ENCODE measurements at places on chromosomes 4 and X.
A peak's percentile ranks its signal among the peaks of the same experiment; 100 is the strongest.

- no peak for DNase-seq
- H3K27ac ChIP-seq = no peak overlapping the region
- H3K4me1 ChIP-seq = peaks cover 3% of the 10 kb centered on the region
- peaks cover 3% of the 10 kb centered on the region for H3K36me3 ChIP-seq
- no peak overlapping the region for H3K4me3 ChIP-seq
Observed at GRCh38 chr4:55980725-55981124, 32.0 kb downstream of the CEP135 start.

- no peak overlapping the region for H3K27ac ChIP-seq
- H3K36me3 ChIP-seq = no peaks in the 10 kb centered on the region
- H3K4me1 ChIP-seq = no peaks in the 10 kb centered on the region
- no peak overlapping the region for H3K4me3 ChIP-seq
- H3K27me3 ChIP-seq = no peaks in the 10 kb centered on the region
Observed at GRCh38 chr4:142809559-142809958, 36.5 kb downstream of the INPP4B start.

- H3K27me3 ChIP-seq = no peaks in the 10 kb centered on the region
- no peak overlapping the region for H3K4me3 ChIP-seq
- H3K27ac ChIP-seq = no peak overlapping the region
- peak; percentile 94 for DNase-seq
- H3K36me3 ChIP-seq = peaks cover 9% of the 10 kb centered on the region
- peaks cover 4% of the 10 kb centered on the region for H3K4me1 ChIP-seq
Observed at GRCh38 chr4:185307136-185307950, 88.4 kb downstream of the LRP2BP start.

DNA sequence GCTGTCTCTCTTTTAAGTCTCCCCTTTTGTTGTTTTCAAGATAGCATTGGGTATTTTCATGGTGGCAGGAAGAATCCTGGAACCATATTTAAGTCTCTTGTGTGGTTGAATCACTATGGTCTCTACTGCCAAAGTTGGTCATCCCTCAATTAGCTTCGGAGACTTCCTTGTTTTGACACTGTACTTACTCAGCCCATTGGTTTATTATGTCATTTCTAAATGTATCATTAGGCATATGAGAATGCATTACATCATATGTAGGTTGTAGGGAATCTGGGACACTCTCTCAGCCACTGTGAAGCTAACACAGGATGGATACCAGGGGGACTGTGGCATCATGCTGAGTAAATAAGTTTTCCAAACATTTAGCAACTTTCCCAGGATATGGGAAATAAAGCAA, 211.8 kb downstream of the DTHD1 start:
- H3K4me1 ChIP-seq = no peaks in the 10 kb centered on the region
- no peak overlapping the region for H3K4me3 ChIP-seq
- H3K36me3 ChIP-seq = no peaks in the 10 kb centered on the region
- H3K27me3 ChIP-seq = no peaks in the 10 kb centered on the region
- DNase-seq = no peak
- H3K27ac ChIP-seq = no peak overlapping the region

- DNase-seq = no peak
- H3K36me3 ChIP-seq = no peaks in the 10 kb centered on the region
- H3K4me1 ChIP-seq = no peaks in the 10 kb centered on the region
- no peak overlapping the region for H3K4me3 ChIP-seq
- H3K27ac ChIP-seq = no peak overlapping the region
- H3K27me3 ChIP-seq = no peaks in the 10 kb centered on the region
Observed at GRCh38 chr4:6229095-6229494, 28.7 kb upstream of the JAKMIP1 start.

- no peaks in the 10 kb centered on the region for H3K27me3 ChIP-seq
- DNase-seq = no peak
- H3K36me3 ChIP-seq = peaks cover 2% of the 10 kb centered on the region
- no peak overlapping the region for H3K27ac ChIP-seq
- H3K4me1 ChIP-seq = peaks cover 3% of the 10 kb centered on the region
Observed at GRCh38 chr4:41678086-41678816, 70.3 kb downstream of the PHOX2B start.

GRCh38 chrX:47380268-47380667, 9.9 kb downstream of the ZNF157 start:
- H3K36me3 ChIP-seq = no peaks in the 10 kb centered on the region
- no peak for DNase-seq
- H3K4me3 ChIP-seq = no peak overlapping the region
- H3K4me1 ChIP-seq = no peaks in the 10 kb centered on the region
- no peak overlapping the region for H3K27ac ChIP-seq

GRCh38 chrX:97820170-97820569, 936.5 kb downstream of the RPA4 start:
- no peak for DNase-seq
- H3K27me3 ChIP-seq = no peaks in the 10 kb centered on the region
- H3K4me1 ChIP-seq = no peaks in the 10 kb centered on the region
- no peak overlapping the region for H3K4me3 ChIP-seq

DNA sequence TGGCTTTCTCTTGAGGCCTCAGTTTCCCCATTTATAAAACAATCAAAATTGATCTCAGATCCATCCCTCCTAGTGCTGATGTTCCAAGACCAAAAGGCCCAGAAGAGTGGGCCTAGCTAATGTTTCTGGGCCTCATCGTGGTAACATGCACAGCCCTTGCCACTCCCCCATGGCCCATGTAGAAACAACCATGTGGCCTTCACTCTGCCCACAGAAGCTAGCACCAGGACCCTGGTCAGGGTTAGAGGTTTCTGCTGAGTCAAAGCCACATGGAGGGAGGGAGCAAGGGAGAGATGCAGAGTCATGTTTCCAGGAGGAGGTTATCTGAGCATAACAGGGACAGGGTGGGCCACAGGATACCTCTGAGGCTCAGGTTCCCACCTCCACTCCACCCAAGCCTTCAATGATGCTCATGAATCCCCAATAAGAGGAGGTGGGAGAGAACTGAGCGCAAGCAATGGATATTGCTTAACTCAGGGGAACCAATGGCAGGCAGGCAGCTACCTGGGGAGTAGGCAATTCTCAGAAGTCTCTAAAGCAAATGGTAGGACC, 16.9 kb downstream of the OTUD5 start:
- no peaks in the 10 kb centered on the region for H3K27me3 ChIP-seq
- H3K4me3 ChIP-seq = no peak overlapping the region
- peaks cover 37% of the 10 kb centered on the region for H3K36me3 ChIP-seq

DNA sequence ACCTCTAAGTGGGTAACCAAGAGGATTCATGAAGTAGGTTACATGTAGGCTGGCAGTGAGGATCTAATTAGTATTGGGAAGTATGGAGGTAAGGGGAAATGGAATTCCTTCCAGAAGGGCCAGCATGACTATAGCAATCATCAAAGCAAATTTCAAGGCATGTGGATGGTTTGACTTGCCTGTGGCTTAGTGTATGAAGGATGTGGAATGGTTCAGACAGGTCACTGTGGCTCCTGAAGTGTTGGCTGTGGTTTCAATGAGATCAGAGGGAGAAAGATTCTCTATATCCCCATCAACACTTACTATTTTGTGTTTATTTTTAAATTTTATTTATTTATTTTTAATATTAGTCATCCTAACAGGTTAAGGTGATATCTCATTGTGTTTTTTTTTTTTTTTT, 121.6 kb upstream of the TBC1D9 start:
- DNase-seq = no peak
- H3K36me3 ChIP-seq = no peaks in the 10 kb centered on the region
- H3K4me3 ChIP-seq = no peak overlapping the region
- H3K4me1 ChIP-seq = no peaks in the 10 kb centered on the region
- no peak overlapping the region for H3K27ac ChIP-seq
- no peaks in the 10 kb centered on the region for H3K27me3 ChIP-seq

DNA sequence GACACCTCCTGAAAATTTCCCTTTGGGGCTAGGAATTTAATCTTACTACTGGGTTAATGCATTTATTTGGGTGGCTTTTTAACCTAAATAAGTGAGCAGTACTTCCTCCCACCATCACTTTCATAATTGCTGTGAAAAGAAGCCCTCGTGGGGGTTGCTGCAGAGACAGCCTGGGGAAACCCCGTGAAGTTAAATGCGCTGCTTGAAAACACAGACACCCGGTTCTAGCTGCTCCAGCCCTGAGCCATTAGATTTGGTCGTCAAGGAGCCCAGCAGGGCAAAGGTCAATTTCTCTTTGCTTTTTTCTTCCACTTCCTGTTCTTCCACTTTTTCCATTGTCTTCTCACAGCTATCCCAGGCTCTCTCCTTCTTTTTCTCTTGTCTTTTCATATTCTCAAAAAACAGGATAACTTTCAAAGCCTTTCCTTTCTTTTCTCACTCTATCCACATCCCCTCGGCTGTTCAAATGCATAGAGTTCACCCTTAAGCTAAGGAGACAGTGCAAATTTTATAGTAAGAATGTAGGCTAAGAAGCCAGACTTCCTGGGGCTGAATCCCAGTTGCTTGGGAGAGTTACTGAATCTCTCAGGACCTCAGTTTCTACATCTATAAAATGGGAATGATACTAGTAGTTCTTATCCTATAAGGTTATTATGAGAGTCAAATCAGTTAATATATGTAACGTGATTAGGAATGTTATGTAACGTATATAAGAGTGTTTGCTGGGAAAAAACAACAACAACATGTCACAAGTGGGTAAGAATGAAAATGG, 91.5 kb upstream of the ZNF827 start:
- peaks cover 17% of the 10 kb centered on the region for H3K4me1 ChIP-seq
- H3K27me3 ChIP-seq = no peaks in the 10 kb centered on the region
- H3K36me3 ChIP-seq = no peaks in the 10 kb centered on the region
- H3K4me3 ChIP-seq = no peak overlapping the region
- DNase-seq = peak; percentile 66

- DNase-seq = no peak
- no peak overlapping the region for H3K27ac ChIP-seq
- no peaks in the 10 kb centered on the region for H3K36me3 ChIP-seq
- no peaks in the 10 kb centered on the region for H3K27me3 ChIP-seq
- no peak overlapping the region for H3K4me3 ChIP-seq
Observed at GRCh38 chr4:114879916-114880669, 233.3 kb downstream of the NDST4 start.

GRCh38 chr4:82903737-82904136, 3.2 kb downstream of the THAP9 start:
- no peaks in the 10 kb centered on the region for H3K4me1 ChIP-seq
- H3K27me3 ChIP-seq = no peaks in the 10 kb centered on the region
- no peak overlapping the region for H3K4me3 ChIP-seq
- H3K36me3 ChIP-seq = peaks cover 3% of the 10 kb centered on the region

- H3K4me1 ChIP-seq = peaks cover 20% of the 10 kb centered on the region
- no peak overlapping the region for H3K4me3 ChIP-seq
Observed at GRCh38 chr4:182918791-182919302, 1.7 kb upstream of the DCTD start.

GRCh38 chrX:141341341-141341740, 99.0 kb upstream of the SPANXC start:
- H3K27ac ChIP-seq = no peak overlapping the region
- H3K27me3 ChIP-seq = no peaks in the 10 kb centered on the region
- DNase-seq = no peak
- H3K4me3 ChIP-seq = no peak overlapping the region
- no peaks in the 10 kb centered on the region for H3K36me3 ChIP-seq
- no peaks in the 10 kb centered on the region for H3K4me1 ChIP-seq

DNA sequence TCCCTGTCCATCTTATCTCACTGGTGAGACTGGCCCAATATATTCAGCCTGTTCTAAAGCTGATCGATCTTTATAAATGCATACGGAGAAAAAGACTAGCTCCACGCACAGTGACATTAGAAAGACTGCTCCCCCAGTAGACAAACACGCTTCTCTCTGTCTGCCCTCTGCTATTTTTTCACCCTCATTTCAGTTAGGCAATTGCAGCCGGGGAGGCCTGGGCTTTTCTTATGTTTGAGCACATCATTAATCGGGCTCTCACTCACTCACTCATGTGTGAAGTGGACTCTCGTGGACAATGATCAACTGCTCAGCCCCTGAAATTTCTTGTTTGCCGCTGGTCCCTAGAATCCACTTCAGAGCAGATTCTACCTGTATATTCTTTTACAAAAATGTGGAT, 824.7 kb upstream of the TENM3 start:
- no peaks in the 10 kb centered on the region for H3K36me3 ChIP-seq
- H3K27me3 ChIP-seq = no peaks in the 10 kb centered on the region
- no peaks in the 10 kb centered on the region for H3K4me1 ChIP-seq

DNA sequence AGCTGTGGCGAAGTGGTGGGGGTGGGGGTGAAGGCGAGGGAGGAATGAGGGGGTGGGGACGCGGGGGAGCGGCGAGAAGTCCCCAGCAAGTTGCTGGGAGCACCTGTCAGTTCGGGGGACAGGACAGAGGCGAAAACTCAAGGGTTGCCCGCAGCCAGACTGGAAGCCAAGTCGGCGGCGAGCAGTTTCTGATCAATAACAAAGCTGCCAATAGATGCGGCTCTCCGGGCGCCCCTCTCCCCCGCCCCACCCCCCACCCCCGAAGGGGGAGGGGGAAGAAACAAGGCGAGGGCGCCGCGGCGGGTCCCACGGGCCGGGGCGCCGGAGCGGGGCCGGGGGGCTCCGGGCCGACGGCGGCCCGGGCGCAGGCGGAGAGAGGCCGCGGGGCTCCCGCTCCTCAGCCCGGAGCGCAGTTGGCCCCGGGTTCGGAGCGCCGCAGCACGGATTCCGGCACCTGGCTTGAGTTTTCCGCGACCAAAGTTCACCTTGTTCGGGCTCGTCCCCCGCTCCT, 379 bp downstream of the PDGFC start:
- no peaks in the 10 kb centered on the region for H3K36me3 ChIP-seq
- peak overlapping the region; percentile 71 for H3K27ac ChIP-seq
- no peaks in the 10 kb centered on the region for H3K27me3 ChIP-seq
- peaks cover 6% of the 10 kb centered on the region for H3K4me1 ChIP-seq
- H3K4me3 ChIP-seq = peak overlapping the region; percentile 86

DNA sequence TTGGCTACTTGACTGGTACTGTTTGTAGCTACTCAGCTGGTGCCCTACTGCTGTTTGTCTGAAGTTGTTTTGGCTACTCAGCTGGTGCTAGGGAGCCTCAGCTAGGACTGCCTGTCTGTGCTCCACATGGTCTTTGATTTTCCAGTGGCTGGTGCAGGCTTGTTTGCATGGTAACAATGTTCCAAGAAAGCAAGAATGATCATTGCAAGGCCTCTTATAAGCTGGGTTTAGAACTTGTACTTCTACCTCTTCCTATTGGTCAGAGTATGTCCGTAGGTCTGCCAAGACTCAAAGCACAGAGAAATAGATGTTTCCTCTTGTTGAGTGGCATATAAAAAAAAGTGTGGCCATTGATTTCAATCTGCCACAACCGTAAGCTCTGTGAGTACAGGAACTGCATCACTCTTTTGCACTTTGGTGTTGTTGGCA, 17.6 kb downstream of the NFKB1 start:
- H3K4me1 ChIP-seq = no peaks in the 10 kb centered on the region
- no peak for DNase-seq
- no peaks in the 10 kb centered on the region for H3K36me3 ChIP-seq

DNA sequence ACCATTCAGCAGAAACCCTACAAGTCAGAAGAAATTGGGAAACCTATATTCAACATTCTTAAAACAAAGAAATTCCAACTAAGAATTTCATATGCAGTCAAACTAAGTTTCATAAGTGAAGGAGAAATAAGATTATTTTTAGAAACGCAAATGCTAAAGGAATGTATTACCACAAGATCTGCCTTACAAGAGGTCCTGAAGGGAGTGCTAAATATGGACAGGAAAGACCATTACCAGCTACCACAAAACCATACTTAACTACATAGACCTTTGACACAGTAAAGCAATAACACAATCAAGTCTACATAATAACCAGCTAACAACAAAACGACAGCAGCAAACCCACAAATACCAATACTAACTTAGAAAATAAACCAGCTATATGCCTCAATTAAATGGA, 169.3 kb upstream of the FGF16 start:
- H3K4me3 ChIP-seq = no peak overlapping the region
- H3K27ac ChIP-seq = no peak overlapping the region
- no peaks in the 10 kb centered on the region for H3K27me3 ChIP-seq
- H3K4me1 ChIP-seq = no peaks in the 10 kb centered on the region
- no peak for DNase-seq
